ENCODE measurements at places on chromosomes 11 and 22.

DNA sequence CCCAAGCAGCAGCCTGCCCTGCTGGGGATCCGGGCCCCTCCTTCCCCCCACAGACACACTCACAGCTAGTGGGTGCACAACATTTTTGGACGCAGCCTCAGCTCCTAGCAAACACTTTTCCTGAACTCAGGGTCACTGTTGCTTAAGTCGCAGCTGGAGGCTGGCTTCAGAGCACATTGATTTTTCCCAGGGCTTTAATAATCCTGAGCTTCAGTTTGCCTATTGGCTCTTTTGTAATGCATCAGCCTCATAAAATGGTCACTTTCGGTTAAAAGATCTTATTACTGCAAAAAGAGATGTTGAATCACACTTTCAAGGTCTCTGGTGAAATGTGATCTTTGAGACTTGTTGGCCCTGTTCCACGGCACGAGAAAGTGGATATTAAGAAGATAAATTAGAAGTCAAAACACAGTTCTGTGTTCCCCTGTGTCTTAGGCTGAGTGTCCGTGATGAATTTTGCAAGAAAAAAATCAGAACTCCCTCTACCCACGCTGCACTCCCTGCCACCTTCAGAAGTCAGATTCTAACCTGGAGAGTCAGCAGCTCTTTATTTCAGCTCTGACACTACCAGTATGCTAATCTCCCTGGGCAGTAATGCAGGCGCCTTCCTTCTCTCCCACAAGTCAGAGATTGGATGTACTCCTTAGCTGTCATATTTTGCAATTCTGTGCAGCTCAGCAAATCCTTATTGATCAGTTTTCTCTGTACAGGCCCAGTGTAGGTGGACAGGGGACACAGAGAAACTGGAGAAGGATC lies 158.2 kb upstream of the E2F8 start:
- no peak for DNase-seq

GRCh38 chr11:43393765-43394355 lies 35.1 kb downstream of the TTC17 start:
- no peak for DNase-seq

DNA sequence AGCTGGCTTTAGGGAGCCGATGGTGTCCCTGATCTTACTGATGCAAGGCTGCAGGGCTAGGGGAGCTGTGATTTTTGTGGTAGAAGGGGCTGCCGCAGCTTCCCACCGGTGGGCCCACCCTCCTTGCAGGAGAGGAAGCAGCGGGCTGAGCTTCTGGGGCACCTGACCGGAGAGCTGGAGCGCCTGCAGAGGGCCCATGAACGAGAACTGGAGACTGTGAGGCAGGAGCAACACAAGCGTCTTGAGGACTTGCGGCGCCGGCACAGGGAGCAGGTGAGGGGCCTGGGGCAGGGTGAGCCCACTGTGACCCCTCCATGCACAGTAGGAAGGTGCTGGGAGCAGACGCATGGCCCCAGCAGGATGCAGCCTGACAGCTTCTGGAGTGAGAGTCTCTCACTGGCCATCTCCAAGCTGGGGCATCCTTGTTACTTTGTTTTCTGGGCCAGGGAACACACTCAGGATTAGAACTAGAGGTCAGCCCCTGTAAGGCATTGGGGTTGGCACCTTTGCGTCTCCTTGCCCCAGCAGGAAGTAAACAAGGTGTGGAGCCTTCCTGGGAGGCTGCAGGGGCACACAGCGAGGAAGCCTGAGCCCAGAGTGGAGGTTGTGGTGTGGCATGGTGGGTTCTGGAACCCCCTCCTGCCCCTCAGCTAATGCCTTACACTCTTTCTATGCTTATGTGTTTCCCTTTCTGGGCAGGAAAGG lies 66.7 kb downstream of the CEP164 start:
- no peak for DNase-seq

- no peak for DNase-seq
Measured at GRCh38 chr11:575313-575995, 816 bp upstream of the PHRF1 start.

DNA sequence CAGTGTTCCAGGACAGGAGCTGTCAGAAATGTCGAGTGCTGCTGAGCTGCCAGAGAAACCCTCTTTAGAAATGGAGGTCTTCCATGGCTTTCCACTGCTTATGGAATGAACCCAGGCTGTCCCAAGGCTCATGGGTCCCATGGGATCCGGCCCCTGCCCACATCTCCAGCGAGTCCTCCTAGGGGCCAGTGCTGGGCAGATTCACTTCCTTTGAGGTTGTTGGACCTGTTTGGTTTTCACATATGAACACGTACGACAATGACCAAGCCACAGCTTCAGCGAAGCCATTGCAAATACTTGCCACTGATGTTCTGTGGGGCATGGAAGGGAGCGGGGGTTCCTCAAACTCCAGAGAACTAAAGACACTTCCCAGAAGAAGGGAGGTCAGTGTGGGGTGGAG lies 483.3 kb downstream of the TBC1D22A start:
- DNase-seq: no peak

DNA sequence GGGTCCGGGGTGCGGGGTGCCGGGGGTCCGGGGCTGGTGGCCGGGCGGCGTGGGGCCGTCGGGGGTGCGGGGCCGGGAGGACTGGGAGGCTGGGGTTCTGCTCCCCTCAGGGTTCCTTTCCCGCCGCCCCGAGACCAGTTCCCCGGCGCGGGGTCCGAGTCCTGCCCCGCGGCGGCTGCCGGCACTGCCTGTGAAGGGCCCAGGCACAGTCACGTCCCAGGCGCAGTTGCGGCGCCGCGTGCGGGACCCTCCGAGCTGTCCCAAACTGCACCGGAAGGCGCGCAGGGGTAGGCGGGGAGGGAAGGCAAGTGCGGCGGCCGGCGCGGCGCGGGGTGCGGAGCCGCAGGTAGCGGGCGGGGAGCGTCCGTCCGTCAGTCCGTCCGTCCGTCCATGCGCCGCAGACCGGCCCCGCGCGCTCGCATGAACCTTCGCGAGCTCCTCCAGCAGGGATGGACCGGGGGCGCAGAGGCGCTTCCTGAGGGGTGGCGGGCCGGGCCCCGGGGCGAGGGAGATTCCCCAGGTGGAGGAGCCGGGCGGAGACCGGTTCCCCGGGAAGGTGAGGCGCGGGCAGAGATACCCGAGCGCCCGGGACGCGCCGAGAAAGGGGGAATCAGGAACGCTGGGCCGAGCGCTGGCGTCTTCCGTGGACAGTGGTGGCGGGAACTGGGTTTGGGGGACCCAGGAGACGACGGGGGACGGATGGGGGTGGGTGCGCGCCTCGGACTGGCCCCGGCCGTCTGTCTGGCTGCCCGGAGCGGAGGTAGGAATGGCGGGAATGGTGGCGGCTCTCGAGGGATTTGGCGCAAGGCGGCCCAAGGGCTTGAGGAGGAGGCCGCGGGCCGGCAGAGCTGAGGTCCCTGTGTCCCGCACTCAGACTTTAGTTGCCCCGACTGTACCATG lies 3.1 kb upstream of the ADORA2A start:
- DNase-seq: no peak

DNA sequence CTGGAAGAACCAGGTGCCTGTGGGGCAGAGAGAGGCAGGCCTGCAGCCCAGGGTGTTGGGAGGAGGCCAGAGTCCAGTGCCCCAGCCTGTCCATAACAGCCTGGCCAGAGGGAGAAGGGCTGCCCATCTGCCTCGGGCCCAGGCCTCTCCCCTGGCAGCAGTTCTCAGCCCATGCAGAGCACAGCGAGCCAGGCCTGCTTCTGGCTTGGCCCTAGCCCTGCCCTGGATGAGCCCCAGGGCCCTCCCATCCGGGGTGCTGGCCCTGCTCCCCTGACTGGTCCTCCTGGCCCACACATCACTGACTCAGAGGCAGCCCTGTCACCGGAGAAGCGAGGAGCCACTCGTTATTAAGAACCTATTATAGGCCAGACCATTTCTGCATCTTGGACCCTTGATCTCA lies 19.7 kb upstream of the MYRF start:
- no peak for DNase-seq

- DNase-seq: no peak
Measured at GRCh38 chr22:42943981-42944380, 71.0 kb downstream of the PACSIN2 start.

DNA sequence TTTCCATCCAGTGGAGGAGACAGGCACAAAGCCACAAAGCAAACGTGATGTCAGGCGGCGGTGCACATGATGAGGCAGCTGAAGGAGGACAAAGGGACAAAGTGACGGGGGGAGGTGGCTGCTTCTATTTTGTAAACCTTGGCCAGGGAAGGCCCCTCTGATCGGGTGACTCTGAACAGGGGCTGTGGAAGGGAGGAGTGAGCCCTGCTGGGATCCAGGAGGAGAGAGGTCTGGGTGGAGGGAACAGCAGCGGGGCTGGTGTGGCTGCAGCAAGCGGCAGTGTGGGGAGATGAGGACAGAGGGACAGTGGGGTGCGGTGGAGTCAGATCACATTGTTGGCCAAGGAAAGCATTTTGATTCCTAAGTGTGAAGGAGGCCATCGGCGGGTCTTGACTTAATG lies 36.7 kb downstream of the SHISAL1 start:
- DNase-seq: no peak

DNA sequence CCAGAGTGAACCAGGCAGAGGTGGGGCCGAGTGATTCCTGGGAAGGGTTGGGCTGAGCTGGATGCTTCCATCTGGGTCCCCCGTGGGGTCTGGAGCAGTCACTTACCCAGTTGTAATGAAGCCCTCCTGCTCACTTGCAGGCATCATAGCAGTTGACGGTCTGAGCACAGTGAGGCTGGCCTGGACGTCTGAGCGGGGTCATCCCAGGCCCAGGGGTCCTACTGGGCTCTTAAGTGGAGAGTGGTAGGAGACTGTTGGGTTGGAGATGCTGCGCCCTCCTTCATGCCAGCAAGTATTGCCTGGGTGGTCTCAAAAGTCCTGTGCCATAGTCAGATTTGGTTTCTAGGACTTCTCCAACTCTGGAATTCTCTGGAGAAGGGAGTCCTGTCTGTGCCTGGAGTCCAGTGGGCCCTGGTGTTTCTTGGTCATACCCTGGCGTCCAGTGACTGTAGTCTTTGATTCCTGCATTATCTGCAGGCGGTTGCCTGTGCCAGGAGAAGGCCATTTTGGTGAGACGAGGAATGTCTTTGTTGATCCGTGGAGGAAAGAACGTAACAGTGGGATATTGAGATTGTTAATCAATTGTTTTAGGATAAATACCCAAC lies 82.3 kb downstream of the TBC1D22A start:
- DNase-seq: no peak

- DNase-seq: peak; percentile 81
Measured at GRCh38 chr22:37196539-37197450, 8.7 kb upstream of the C1QTNF6 start.

- DNase-seq: no peak
Measured at GRCh38 chr11:112134473-112134872, 29.4 kb downstream of the IL18 start.

- DNase-seq: peak; percentile 22
Measured at GRCh38 chr11:70159627-70160570, 43.2 kb upstream of the FADD start.

DNA sequence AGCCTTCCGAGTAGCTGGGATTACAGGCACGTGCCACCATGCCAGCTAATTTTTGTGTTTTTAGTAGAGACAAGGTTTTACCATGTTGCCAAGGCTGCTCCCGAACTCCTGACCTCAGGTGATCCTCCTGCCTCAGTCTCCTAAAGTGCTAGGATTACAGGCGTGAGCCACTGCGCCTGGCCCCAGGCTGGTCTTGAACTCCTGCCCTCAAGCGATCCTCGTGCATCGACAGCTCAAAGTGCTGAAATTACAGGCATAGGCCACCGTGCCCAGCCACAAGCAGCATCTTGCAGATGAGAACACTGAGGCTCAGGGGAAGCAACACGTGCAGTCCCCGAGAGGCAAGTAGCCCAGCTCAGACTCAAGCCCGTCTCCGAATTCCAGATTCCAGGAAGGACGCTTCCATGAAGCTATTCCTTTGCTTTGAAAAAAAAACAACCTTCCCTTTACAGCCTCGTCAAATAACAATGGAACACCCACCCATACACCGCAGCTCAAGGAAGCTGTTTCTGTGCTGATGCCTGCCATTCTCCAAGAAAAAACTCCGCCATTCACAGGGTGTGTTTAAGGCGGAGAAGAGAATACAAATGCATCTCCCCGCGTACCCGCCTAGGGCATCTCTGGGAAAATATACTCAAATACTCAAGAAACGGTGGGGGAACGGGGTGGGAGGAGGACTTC lies 34.5 kb upstream of the PDGFB start:
- DNase-seq: no peak

- DNase-seq: no peak
Measured at GRCh38 chr11:44622190-44622650, 56.8 kb downstream of the CD82 start.

GRCh38 chr11:18727479-18728236 lies 1.7 kb upstream of the IGSF22 start:
- DNase-seq: peak; percentile 30

GRCh38 chr22:36328635-36329253 lies 59.0 kb downstream of the MYH9 start:
- peak; percentile 97 for DNase-seq

DNA sequence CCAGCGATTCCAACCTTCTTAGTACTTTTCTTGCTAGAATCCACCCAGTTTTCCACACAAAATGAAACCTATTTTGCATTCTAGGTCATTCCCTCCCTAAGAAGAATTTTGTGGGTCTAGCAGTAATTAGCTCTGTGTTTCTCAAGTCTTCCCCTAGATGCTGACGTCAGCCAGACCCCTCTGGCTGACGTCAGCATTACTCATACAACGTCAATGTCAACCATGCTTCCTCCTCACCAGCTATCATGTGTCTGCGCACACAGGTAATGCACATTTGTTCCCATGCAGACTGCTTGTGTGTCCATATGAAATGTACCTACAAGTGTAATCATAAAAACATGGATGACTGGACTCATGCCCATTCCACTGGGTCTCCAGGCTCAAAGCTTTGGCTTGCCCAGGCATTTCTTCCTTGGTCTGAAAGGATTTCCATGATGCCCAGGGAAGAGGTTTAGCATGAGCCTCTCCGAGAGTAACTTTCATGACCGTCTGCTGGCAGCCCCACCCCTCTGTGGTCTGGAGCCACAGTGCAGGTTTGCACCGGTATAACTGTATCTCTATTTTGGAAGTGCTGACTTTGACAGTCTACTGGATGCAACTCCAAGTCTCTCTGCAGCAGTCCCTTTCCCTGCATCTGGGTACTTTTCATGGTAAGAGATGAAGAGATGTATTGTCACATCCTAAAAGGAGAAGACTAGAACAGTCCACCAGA lies 58.6 kb downstream of the DSCAML1 start:
- DNase-seq: no peak

- peak; percentile 32 for DNase-seq
Measured at GRCh38 chr22:32823024-32823730, 21.7 kb downstream of the TIMP3 start.

DNA sequence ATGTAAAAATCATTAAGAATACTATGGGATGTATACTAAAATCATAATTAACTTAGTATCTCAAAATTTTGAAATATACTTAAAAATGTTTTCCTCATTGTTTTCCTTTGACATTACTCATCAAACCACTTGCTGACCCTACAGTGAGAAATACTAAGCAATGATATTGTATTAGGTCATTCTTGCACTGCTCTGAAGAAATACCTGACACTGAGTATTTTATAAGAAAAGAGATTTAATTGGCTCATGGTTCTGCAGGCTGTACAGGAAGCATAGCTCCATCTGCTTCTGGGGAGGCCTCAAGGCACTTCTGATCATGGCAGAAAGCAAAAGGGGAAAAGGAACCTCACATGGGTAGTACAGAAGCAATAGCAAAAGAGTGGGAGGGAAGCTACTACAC lies 950.9 kb upstream of the CHORDC1 start:
- no peak for DNase-seq

- DNase-seq: no peak
Measured at GRCh38 chr11:111186308-111186915, 59.1 kb upstream of the POU2AF2 start.

- no peak for DNase-seq
Measured at GRCh38 chr11:1000357-1001278, 35.9 kb downstream of the MUC6 start.

- peak; percentile 2 for DNase-seq
Measured at GRCh38 chr11:92556431-92556830, 331.8 kb downstream of the FAT3 start.

- DNase-seq: no peak
Measured at GRCh38 chr22:43238526-43239006, 51.6 kb upstream of the TTLL12 start.

Data from ACHN (cell line).